ENCODE measurements at places on chromosomes 1 and 21.

- DNase-seq, result no peak
Measured at GRCh38 chr1:223659711-223660110, 5.8 kb downstream of the CAPN8 start.

DNA sequence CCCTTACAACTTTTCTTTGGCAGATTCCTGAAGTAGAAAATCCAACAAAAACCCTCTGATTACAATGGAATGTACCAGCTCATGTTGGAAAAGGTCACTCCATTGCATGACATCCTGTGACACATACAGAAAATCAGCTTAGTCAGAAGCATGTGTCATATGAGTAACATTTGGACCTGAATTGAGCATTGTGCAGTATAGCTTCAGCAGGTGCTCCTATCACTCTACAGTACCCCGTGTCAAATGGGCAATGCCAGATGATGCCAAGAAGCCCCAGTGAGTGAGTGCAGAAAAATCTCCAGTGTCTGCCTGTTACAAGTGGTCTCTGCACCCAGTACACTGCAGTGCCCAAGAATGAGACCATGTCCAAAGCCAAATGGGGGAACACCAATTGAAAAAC is 129.7 kb upstream of the RUNX1 start:
- no peak for DNase-seq

DNA sequence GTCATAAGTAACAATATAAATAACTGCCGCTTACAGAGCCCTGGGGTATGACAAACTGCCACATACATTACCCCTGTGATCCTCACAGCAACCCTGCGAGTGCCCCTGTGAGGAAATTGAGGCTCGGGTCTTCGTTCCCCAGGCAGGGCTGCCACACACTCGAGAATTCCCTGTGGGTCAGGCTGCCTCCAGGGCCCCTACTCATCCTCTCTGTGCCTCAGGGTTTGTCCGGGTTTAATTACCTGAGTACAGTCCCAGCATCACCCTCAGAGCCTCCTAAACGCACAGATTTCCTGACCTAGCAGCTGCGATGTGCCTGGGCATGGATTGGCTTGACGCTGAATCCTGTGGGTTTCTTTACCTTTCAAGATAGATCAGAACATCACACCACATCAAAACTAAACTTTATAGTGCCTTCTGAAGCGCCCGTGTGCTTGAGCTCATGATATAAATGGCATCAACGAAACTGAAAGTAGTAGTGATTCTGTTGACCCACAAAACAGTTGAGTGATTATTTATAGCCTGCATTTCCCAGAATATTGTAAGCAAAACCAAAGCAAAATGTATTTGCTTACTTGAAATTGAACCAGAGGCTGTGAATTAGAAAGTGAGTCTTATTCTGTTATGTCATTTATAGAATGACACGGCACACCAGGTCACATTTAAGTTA is 14.0 kb downstream of the SLC37A1 start:
- DNase-seq, result peak; percentile 16

DNA sequence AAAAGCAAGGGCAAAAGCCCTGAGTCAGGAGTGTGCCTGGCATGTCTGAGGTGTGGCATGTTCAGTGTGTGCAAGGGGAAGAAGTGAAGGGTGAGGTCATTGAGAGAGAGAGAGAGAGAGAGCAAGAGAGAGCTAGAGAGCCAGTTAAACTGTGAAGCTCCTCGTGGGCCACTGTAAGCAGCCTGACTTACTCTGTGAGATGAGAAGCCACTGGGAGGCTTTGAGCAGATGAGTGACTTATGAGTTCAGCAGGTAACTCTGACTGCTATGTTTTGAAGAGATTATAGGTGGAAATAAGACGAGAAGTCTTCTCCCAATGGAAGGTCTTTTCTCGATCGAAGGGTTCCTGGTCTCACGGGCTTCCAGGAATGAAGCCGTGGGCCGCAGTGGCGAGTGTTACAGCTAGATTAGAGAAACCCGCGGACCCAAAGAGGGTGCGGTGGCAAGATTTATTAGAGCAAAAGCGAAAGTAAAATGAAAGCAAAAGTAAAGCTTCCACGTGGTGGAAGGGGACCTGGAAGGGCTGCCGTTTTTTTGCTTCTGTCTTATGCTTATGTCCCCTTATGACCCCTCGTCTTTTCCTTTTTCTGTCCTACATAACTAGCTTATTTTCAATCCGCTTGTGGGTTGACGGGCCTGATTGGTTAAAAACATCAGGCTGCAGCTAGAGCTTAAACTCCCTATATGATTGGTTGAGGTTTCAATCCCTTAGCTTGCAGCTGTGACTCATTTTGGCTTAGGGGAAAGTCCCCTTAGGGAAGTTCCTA is 323.1 kb upstream of the FAM78B start:
- DNase-seq, result peak; percentile 93

GRCh38 chr1:22739648-22740385 is 29.2 kb downstream of the EPHB2 start:
- DNase-seq, result peak; percentile 47

- DNase-seq, result peak; percentile 86
Measured at GRCh38 chr1:246608616-246609376, 42.5 kb downstream of the CNST start.

- no peak for DNase-seq
Measured at GRCh38 chr1:28104866-28105467, 16.6 kb upstream of the EYA3 start.

DNA sequence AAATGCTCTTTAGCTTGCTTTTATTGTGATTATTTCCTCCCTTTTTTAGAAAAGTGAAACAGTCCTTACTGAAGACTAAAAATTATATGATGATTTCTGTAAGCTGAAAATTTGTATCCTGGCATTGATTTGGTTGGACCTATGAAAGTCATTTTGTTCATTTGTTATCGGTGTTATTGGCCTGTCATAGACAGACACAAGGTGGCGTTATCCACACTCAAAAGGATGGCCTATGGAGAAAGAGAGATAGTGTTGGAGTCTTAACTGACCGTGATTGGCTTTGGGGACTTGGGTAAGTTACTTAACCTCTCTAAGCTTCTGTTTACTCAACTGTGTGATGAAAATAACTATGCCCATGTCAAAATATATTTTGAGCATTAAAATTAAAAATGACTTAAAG is 203.6 kb upstream of the CHODL start:
- no peak for DNase-seq

- peak; percentile 65 for DNase-seq
Measured at GRCh38 chr1:206472886-206473285, 2.6 kb downstream of the IKBKE start.

DNA sequence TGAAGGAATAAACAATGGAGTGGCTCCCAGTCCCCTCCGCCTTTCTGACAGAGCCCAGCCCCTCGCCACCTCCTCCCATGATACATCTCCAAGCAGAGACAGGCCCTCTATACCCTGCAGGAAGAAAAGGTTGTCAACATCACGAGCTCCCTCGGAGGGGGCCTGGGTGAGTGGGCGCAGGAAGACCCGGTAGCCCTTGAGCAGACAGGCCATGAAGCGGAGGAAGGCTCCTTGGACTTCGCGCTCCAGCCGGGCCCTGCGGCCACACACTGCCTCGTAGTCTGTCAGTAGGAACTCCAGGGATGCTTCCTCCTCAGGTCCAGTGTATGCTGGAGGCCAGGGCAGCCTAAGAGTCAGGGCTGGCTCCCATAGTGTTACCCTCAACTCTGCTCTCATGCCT is 7.0 kb downstream of the DENND4B start:
- DNase-seq, result no peak

GRCh38 chr21:15614766-15615165 is 115.0 kb upstream of the USP25 start:
- no peak for DNase-seq

DNA sequence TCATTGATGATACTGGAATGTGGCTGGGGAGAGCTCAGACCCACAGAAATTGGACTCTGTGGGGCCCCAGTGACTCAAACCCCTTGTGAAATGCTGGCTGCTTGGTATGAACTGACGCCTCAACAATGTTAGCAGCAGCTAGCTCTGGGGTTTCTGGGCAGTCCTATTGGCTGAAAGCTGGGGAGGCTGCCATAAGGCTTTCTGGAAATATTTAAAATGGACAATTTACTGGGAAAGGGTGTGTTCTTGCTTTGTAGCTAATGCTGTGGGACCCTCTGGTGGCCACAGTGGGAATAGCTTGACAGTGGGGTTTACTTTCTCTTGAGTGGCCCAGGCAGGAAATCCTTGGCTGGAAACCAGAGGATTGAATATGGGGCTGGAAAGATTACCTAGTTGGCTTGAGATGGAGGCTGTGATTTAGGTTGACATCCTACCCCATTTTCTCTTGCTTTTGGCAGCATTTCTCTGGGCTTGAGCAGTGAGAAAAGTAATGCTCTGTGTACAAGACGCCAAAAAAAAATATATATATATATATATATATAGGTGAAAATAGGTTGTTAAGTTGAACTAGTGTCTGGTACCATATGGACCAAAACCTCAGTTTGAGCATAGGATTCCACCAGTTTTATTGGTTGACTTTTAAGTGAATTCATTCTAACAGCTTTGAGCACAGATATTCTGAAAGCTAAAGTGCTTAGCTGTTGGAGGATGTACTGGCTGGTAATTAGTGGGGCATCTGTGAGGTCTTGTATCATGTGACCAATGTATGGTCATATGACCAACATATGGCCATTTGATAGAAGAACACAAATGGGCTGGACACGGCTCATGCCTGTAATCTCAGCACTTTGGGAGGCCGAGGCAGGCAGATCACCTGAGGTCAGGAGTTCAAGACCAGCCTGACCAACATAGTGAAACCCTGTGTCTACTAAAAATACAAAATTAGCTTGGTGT is 8.2 kb upstream of the S100A10 start:
- DNase-seq, result peak; percentile 82

DNA sequence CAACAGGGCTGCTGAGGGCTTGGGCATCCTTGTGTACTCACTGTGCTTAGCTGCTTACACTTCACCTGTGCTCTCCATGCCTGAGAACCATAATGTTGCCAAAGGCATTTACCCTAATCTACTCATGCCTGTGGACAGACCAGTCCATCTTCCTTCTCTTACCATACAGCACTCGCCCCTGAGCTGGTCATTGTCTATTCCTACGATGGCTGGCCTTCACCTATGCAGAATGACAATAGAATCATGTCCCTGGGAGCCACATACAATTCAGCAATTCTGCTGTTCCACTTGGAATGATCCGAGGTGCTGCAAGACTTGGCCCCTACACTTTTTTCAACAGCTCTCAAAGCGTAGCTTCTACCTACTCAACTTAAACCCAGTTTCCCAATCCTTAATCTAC is 96.5 kb downstream of the PAPPA2 start:
- DNase-seq, result no peak

GRCh38 chr1:178031856-178032320 is 62.0 kb upstream of the RASAL2 start:
- peak; percentile 60 for DNase-seq

DNA sequence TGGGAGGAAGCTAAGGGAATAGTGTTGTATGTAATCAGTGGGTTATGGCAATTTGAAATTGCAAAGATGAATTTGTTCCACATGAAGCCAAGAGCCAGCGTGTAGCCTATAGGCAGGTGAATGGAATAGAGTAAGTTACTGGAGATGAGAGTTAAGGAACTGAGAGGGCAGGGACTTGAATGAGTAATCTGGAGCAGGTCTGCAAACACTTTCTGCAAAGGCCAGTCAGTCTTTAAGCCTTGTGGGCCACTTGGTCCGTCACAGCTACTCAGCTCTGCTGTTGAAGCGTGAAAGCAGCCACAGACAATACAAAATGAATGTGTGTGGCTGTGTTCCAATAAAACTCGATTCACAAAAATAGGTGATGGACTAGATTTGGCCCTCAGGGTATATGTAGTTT is 29.2 kb downstream of the SZT2 start:
- DNase-seq, result no peak

Data from CD14-positive monocyte (primary cell).